ENCODE measurements at places on chromosomes 7 and 10. TPM values are rescaled to one million over a fixed set of nuclear protein-coding genes. Genes with fewer than 3 reads are reported as not detected.

- no peaks in the 10 kb centered on the region for H3K4me1 ChIP-seq
- no peak overlapping the region for H3K4me3 ChIP-seq
- no peak overlapping the region for H3K27ac ChIP-seq
- peaks cover 49% of the 10 kb centered on the region for H3K36me3 ChIP-seq
These were observed 11.7 kb downstream of the ZYX start for GRCh38 chr7:143392875-143393266.

Gene CTAGE6
- total RNA-seq, result not detected

DNA sequence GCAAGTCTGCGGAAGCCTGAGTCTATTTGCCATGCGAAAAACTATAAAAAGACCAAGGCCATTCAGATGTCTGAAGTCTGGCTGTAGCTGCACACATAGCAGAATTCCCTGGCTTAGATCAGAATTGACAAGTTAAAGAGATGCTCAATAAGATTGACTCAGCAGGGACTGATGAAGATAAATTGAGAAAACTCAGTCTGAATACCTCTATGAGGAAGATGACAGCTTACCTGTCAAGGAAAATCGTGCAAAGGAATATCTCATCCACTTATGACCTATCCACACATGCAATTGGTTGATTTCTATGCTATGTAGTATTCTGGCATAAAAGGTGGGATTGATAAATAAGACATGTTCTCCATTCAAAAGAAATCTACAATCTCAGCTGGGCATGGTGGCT, 288.6 kb downstream of the BAMBI start:
- no peaks in the 10 kb centered on the region for H3K27me3 ChIP-seq
- H3K27ac ChIP-seq, result no peak overlapping the region
- H3K36me3 ChIP-seq, result no peaks in the 10 kb centered on the region
- no peak for DNase-seq
- no peaks in the 10 kb centered on the region for H3K4me1 ChIP-seq

- no peaks in the 10 kb centered on the region for H3K4me1 ChIP-seq
- H3K4me3 ChIP-seq, result peak within 1 kb of the TSS; percentile 80
- DNase-seq, result peak; percentile 90
- peaks cover 21% of the 10 kb centered on the region for H3K27me3 ChIP-seq
These were observed at the start of gene AIFM2 for GRCh38 chr10:70132098-70133029. TSS of gene AIFM2 (minus strand) at chr10:70132825. CDS start at chr10:70124084, 8,741 bp downstream.

Gene HIP1
- total RNA-seq, result 60.0 TPM

DNA sequence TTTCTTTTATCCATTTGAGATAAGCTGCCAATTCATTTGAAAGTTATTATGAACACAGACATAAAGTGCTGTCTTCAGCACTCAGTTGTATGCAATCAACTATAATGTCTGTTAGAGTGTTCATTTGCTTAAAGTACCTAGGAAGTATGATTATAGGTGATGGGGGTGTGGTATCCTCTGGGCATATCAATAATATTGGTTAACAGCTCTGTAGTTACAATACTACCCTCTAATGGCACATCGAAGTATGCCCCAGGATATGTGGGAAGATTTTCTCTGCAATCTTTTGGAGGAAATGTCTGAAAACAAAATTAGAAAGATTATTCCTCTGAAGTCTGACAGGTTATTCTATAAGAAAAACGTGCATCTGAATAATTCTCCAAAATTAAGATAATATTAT, 429.7 kb downstream of the ARL4A start:
- H3K4me1 ChIP-seq, result peaks cover 9% of the 10 kb centered on the region
- H3K27me3 ChIP-seq, result no peaks in the 10 kb centered on the region

Gene SYCE1
- not detected for total RNA-seq

Gene ATRNL1
- total RNA-seq, result 12.5 TPM

- no peaks in the 10 kb centered on the region for H3K36me3 ChIP-seq
- no peak for DNase-seq
- no peak overlapping the region for H3K27ac ChIP-seq
- no peaks in the 10 kb centered on the region for H3K4me1 ChIP-seq
- H3K4me3 ChIP-seq, result no peak overlapping the region
These were observed 497.6 kb upstream of the PHF14 start for GRCh38 chr7:10475940-10476641.

Gene MRLN
- not detected for total RNA-seq

Gene MRC1
- total RNA-seq, result 0.09 TPM

GRCh38 chr10:92689663-92690210, at the start of gene HHEX:
TSS of gene HHEX (plus strand) at chr10:92689955. CDS start at chr10:92689987, 32 bp downstream.
- peaks cover 5% of the 10 kb centered on the region for H3K4me1 ChIP-seq
- H3K36me3 ChIP-seq, result peaks cover 28% of the 10 kb centered on the region
- peak within 1 kb of the TSS; percentile 89 for H3K4me3 ChIP-seq
- H3K27ac ChIP-seq, result no peak within 1 kb of the TSS
- peak; percentile 81 for DNase-seq

DNA sequence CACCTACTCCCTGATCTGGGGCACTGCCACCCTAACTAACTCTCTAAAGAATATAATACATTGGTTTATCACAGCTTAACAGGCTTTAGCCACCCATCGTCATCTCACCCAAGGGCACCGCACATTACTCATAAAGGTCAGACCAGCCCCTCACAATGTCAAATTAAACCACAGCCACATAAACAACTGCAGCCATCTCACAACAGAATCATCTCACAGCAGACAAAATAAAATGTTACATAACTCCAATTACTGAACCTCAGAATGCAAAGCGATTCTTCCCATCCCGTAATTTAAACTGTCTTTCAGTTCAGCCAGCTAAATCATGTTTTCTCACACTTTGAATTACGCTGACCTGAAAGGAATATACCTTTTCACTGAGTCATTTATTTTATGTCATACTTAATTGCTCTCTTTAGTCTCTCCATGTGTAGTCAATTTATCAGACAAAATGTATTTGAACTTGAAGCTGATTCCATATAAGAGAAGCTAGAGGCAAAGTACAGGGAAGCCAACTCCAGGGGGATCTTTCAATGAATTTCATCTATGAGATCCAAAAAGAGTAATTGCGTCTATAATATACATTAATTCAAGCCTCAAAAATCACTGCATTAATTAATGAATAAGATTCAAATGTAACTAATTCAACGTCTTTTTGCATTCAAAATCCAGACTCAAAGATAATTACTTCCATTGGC, 96.9 kb upstream of the NEBL start:
- peaks cover 23% of the 10 kb centered on the region for H3K4me1 ChIP-seq
- H3K27ac ChIP-seq, result peak overlapping the region; percentile 88
- no peak for DNase-seq
- no peaks in the 10 kb centered on the region for H3K36me3 ChIP-seq
- H3K4me3 ChIP-seq, result no peak overlapping the region

Gene CALML3
- not detected for total RNA-seq

DNA sequence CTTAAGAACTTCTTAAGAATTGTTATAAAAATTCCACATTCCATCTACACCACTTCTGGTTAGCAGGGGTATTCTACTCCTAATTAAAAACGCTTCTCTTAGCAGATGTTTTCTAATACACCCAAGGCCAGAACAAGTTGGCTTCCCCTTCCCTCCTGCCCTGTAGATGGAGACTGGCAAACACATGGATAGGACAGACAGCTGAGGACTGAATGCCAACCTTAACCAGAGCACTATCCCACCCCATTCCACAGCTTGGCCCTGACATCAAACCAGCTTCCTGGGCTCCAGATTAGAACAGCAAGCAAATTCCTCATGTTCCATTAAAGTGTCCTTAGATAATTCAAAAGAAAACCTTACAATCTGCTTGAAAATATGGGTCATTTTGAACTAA, 56.6 kb upstream of the IL6 start:
- H3K27ac ChIP-seq, result no peak overlapping the region
- DNase-seq, result no peak
- peaks cover 14% of the 10 kb centered on the region for H3K36me3 ChIP-seq
- H3K4me1 ChIP-seq, result peaks cover 52% of the 10 kb centered on the region

DNA sequence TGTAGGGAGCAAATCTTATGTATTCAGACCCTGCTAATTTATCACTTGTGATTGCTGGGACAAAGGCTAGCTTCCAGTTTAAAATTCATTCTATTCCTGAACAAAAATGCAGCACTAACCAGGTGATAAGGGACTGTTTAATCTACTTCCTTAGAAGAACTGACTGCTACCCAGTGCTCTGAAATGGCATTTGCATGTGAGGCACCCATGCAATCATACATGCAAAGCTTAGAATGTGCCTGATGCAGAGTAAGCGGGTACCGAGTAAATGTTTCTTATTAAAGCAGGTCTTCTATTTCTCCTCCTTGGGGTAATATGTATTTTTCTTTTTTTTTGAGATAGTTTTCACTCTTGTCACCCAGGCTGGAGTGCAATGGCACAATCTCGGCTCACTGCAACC, 54.5 kb downstream of the NEURL1 start:
- DNase-seq, result no peak
- H3K27me3 ChIP-seq, result no peaks in the 10 kb centered on the region
- no peak overlapping the region for H3K4me3 ChIP-seq

GRCh38 chr10:96576277-96576980, 10.4 kb downstream of the TM9SF3 start:
- no peak overlapping the region for H3K4me3 ChIP-seq
- no peaks in the 10 kb centered on the region for H3K27me3 ChIP-seq
- no peak for DNase-seq
- H3K4me1 ChIP-seq, result peaks cover 3% of the 10 kb centered on the region
- H3K36me3 ChIP-seq, result peaks cover 41% of the 10 kb centered on the region

GRCh38 chr7:79036356-79036755, 417.1 kb downstream of the MAGI2 start:
- H3K36me3 ChIP-seq, result no peaks in the 10 kb centered on the region
- DNase-seq, result no peak
- no peak overlapping the region for H3K27ac ChIP-seq
- H3K4me1 ChIP-seq, result no peaks in the 10 kb centered on the region
- H3K27me3 ChIP-seq, result no peaks in the 10 kb centered on the region

- H3K4me1 ChIP-seq, result no peaks in the 10 kb centered on the region
- H3K27me3 ChIP-seq, result no peaks in the 10 kb centered on the region
- no peaks in the 10 kb centered on the region for H3K36me3 ChIP-seq
- no peak for DNase-seq
- H3K4me3 ChIP-seq, result no peak overlapping the region
These were observed 13.3 kb downstream of the ST7 start for GRCh38 chr7:116966601-116967000.

DNA sequence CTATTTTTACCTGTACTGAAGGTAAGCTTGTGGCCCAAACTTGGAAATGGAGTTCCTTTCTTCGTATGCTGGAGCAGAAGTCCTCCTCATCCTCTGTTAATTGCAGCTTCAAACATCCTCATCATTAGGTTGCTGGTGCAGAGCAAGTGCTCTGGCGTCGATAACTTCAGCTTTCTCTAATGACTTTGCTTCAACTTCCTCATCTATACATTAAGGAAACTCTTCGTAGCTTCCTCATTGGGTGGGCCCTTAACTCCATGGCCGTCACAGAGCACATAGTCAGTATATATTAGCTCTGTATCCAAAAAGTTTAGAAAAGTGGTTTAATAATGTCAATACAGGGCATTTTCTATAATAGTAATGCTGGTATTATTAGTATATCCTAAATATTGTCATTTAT, 447.7 kb downstream of the SUGCT start:
- no peaks in the 10 kb centered on the region for H3K36me3 ChIP-seq
- no peaks in the 10 kb centered on the region for H3K27me3 ChIP-seq
- no peaks in the 10 kb centered on the region for H3K4me1 ChIP-seq
- no peak overlapping the region for H3K27ac ChIP-seq
- H3K4me3 ChIP-seq, result no peak overlapping the region

DNA sequence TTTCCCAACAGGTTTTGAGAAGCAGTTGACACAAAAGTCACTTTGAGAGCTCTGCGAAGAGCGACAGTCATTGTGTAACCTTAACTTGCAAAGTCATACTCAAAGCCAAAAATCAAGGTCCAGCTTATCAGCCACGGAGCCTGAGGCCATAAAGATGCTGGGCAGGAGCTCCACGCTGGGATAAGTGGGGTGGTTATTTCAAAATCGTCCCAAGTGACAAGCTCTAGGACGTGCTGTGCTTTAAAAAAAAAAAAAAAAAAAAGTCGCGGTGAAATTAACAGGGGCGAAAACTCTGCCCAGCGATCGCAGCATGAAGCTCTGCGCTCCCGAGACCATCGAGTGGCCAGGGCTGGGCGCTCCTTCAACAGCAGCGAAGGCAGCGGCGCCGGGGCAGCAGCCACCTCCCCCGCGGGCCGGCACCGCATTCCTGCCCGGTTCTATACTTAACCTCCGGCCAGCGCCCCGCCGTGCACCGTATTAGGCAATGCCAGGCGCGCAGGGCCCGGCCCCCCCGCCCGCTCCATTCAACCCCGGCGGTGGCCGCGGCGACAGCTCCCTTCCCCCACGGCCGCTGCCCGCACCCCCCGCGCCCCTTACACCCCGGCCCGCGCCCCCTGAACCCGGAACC, 657 bp downstream of the HACD1 start:
- no peak overlapping the region for H3K27ac ChIP-seq
- H3K4me3 ChIP-seq, result peak overlapping the region; percentile 98
- H3K27me3 ChIP-seq, result no peaks in the 10 kb centered on the region
- peak; percentile 92 for DNase-seq
- peaks cover 24% of the 10 kb centered on the region for H3K36me3 ChIP-seq
- H3K4me1 ChIP-seq, result no peaks in the 10 kb centered on the region

DNA sequence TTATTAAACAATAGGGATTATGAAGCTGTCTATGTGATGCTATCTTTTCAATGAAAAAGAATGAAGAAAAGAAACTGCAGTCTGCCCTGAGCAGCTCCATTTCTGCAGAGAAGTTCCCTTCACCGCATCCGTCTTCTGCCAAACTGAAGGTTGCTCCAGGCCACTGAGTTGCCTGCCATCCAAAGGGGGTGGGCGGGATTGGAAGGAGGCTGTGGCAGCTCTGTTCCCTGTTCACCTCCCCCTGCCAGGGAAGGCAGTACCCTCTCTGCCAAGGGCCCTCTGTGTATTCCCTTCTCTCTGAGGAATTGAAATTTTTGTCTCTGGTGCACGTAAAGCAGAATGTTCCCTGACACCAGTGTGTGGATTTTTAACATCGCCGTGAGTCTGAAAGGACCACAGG, 243.1 kb upstream of the GHITM start:
- no peaks in the 10 kb centered on the region for H3K36me3 ChIP-seq
- peaks cover 9% of the 10 kb centered on the region for H3K4me1 ChIP-seq
- peak; percentile 45 for DNase-seq
- H3K27ac ChIP-seq, result no peak overlapping the region

DNA sequence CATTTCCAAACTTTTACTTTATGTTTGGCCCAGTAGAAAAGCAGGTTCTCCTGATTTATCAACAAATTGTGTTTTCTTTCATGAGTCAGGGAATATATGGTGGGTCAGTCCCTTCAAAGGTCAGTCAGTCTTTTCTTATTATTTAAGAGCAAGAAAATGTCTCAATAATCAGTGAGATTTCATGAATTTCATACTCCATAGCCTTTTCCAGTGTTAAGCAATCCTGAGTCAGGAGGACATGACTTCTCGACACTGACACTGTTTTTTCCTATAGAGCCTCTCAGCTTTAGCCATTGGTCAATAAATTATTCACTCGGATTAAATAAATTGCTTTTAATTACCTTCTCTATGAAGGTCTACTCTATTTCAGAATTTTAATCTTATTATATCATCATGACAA, 334.5 kb downstream of the SORCS1 start:
- H3K27ac ChIP-seq, result no peak overlapping the region
- H3K4me3 ChIP-seq, result no peak overlapping the region
- no peak for DNase-seq
- peaks cover 16% of the 10 kb centered on the region for H3K36me3 ChIP-seq
